NCI-H2171 (cell line): ENCODE measurements at places on chromosomes 5 and 9.

DNA sequence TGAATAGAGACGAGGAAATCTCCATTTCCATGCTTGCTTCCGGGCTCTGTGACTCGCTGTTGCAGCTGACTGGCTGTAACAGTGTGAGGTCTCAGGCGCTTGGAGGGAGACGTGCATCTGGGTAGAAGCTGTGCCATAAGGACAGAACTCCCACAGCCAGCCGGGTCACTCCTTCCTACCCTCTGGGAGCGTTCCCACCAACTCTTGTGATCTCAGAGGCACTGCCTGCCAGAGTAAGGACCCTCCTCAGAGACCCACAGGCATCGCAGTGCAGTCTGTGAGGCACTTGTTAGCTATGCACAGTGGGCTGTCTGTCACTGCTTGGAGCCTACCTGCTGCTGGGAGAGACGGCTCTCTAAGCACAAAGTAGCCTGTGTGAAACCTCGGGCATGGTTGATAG, 203.4 kb upstream of the SEMA6A start:
- no peak for DNase-seq

- no peak for DNase-seq
Measured at GRCh38 chr5:97918620-97919019, 735.6 kb upstream of the RIOK2 start.

- no peak for DNase-seq
Measured at GRCh38 chr5:12102151-12102550, 197.9 kb upstream of the CTNND2 start.

DNA sequence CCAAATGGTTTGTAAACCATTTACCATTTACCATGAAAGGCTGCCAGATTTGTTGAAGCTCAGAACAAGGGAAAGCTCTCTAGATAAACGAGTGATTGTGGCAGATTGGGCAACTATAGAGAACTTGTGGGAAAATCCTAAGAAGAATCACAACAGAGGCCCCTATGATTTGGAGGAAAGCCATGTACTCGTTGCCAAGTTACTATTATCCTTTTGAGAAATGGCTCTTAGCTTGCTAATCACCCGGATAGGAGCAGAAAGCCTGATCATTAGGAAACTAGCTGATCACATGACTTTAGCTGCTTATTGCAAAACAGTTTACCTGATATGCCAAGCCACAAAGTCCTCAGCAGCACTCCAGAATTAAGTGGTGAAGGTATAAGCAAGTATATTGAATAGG, 23.5 kb upstream of the ATG10 start:
- no peak for DNase-seq

DNA sequence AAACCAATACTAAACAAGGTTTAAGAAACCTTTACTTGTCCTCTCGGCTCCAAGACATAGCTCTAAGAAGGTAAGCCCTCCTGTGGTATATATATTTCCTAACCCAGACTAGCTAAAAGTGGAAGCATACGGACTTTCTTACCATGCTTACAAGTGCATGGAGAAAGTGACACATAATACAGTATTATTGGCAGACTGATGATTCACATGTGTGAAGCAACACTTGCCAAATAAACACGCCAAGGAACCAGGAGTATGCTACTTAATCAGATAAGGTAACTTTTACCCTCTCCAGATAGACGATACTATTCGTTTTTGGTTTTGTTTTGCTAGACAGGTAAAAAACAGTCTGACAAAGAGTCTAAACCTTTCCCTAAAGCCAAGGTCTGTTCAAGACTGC, 264.1 kb downstream of the MLLT3 start:
- no peak for DNase-seq

DNA sequence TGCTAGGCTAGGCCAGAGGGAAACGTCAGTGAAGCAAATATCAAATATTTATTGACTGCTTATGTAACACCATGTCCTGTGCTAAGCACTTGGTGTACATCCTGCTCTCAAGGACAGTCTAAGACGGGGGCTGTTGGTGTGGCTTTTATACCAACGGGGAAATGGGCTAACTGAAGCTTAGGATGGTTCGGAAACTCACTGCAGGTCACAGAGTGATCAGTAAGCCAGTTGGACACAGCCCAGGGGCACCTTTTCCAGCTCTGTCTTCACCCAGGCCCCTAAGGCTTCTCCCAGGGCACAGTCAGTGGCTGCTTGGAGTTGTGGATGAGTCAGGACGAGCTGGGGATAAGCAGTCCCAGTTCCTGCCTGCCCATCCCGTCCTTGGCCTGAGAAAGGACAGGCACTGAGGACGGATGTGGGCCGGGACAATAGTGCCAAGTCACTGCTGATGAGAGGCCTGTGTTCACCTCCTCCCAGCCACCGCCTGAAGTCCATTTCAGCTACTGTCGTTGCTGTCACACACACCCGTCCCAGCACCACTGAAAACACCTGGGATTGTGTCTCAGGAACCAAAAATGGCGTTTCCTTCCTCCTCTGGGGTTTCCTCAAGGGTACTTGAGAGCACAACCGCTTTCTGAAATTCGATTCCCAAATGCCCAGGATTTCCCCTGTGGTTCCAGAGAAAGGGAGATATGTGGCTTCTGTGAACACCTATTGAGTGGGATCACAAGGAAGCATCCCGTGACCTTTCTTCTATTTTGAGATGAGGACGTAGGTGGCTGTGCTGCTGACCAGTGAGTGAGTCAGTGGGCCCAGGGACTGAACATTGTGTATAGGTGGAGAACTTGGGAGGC, 17.5 kb upstream of the SPRY4 start:
- no peak for DNase-seq

DNA sequence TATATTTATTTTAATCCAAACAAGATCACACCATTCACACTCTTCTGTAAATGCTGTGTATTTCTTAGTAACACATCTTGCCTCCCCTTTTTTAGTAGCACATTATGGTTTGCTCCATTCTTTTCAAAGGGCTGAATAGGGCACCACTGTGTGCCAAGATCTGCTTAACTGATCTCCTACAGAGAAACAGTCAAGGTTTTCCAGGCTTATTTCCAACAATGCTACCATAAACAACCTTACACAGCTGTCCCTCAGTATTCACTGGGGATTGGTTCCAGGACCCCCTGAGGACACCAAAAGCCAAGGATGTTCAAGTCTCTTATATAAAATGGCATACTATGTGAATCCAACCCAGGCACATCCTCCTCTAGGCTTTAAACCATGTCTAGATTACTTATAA, 16.5 kb downstream of the GOLM1 start:
- DNase-seq: no peak

DNA sequence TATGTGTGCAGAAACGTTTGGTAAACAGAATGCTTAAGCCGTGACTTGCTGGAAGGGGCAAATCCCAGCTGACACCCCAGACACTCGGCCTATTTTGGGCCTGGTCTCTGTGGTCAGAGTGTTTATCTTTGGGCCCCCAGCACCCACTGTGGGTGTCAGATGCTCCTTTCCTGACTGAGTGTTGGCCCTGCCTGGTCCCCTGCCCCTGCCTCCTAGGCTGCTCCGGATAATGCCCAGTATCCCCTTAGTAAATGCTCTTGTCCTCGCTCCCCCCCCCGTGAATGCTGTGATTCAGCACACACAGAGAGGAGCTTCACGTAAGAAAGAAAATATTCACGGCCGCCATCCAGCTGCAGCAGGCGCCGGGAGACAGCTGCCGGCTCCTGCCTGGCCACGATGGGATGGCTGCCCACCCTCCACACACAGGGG, 11.3 kb upstream of the ANGPTL2 start:
- DNase-seq: peak; percentile 31

GRCh38 chr9:26888271-26888670, 4.3 kb downstream of the CAAP1 start:
- DNase-seq: no peak

- no peak for DNase-seq
Measured at GRCh38 chr5:141077826-141078225, 16.6 kb upstream of the PCDHB2 start.

DNA sequence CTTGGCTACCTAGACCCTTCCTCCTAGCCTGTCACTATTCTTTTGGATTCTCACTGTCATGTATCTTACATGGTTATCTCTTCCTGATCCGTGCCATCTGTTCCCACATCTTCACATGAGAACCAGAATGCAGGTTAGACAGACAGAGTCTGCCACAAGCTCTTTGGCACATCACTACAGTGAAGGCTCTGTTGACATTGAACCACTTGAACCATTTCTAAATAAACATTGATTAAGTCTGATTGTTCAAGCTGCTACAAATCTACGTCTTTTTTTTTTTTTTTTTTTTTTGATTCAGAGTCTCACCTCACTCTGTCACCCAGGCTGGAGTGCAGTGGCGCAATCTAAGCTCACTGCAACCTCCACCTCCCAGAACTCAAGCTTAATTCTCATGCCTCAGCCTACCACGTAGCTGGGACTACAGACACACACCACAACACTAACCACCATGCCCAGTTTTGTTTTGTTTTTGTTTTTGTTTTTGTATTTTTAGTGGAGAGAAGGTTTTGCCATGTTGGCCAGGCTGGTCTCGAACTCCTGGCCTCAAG, 85.1 kb upstream of the LRRTM2 start:
- peak; percentile 54 for DNase-seq

DNA sequence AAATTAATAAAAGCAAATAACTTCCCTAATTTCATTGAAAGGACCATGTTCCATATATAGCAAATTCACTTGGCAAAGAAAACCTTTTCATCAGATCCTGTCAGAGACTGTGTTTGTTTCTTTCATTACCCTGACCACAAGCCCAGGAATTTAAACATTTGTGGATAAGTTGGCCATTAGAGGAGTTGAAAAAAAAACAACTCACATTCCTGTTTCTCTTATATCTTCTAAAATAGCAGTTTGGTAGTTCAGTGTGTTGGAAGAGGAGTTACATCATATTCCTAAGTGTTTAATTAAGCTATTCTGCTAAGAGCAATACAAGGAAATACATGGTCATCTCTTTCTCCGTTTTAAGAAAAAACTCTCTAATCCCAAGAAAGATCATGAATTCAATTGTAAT, 505.6 kb downstream of the TLE1 start:
- no peak for DNase-seq

- DNase-seq: no peak
Measured at GRCh38 chr5:54403885-54404416, 51.5 kb upstream of the HSPB3 start.

DNA sequence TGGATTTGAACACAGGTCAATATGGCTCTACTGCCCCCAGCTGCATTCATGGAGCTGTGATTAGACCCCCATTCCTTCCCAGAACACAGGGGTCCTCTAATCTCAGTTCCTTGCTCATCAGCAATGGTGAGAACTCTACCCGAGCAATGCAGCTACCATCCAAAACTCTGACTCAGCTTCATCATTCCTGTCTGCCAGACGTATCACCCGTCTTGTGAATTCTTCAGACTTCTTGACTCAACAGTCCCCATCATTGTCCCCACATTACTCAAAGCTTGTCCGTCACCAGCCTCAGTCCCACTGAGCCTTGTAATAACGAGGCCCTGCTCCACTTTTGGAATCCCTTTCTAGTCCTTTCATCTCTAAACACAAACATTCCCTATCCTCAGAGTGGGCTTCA, 36.3 kb upstream of the STX17 start:
- DNase-seq: no peak

- no peak for DNase-seq
Measured at GRCh38 chr5:11396917-11397316, 507.3 kb downstream of the CTNND2 start.

GRCh38 chr5:537621-538071, 13.4 kb upstream of the SLC9A3 start:
- no peak for DNase-seq

DNA sequence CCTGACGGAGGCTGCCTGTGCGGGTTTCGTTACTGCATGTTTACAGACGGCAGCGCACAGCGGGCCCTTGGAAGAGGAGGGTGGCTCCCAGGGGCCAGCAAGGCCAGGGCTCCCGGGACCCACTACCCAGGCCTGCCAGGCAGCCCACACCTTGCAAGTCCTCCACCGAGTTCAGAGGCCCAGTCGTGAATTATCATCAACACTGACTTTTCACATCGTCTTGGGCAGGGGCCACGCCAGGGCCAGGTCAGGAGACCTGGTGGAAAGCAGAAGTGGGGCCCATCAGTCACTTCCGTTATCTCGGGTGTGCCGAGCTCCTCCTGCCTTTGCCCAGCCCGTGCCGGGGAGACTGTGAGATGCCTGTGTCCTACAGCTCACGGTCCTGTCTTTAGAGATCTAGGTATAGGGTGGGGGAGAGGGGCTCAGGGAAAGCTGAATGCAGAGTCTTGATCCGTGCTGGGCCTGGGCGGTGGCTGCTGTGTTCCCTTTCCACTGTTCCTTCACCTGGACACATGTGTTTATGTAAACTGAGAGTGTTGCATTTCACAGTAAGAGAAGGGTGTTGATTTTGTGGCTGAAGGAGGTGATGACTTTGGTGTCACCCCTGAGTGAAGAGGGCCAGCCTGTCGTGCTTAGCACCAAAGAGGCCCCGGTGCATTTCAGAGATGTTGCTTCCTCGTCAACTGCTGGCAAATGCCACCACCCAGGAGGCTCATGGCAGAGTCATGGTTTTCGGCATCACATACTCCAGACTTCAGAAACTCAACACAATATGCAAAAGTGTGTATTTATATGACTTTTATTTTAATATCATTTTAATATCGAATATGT, 175.2 kb downstream of the GAPVD1 start:
- no peak for DNase-seq

- no peak for DNase-seq
Measured at GRCh38 chr9:27505744-27506161, 18.3 kb upstream of the IFNK start.

- peak; percentile 85 for DNase-seq
Measured at GRCh38 chr9:130254747-130255630, 10.6 kb upstream of the HMCN2 start.

DNA sequence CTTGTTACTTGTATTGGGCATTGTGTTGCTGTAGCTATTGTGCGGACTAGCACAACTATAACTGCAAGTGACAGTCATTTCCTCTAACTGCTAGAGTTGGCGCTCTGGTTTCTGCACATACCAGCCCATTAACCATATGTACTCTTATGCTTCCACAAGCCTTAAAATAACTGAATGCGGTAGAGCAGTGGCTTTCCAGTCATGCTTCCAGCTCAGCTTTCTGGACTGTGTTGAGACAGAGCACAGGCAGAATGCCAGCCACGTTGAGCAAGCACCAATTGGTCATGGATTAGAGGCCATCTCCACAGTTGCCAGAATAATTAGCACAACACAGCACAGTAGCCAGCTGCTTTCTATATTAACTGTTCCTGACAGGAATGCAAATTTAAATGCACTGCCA, 12.2 kb downstream of the INVS start:
- no peak for DNase-seq

DNA sequence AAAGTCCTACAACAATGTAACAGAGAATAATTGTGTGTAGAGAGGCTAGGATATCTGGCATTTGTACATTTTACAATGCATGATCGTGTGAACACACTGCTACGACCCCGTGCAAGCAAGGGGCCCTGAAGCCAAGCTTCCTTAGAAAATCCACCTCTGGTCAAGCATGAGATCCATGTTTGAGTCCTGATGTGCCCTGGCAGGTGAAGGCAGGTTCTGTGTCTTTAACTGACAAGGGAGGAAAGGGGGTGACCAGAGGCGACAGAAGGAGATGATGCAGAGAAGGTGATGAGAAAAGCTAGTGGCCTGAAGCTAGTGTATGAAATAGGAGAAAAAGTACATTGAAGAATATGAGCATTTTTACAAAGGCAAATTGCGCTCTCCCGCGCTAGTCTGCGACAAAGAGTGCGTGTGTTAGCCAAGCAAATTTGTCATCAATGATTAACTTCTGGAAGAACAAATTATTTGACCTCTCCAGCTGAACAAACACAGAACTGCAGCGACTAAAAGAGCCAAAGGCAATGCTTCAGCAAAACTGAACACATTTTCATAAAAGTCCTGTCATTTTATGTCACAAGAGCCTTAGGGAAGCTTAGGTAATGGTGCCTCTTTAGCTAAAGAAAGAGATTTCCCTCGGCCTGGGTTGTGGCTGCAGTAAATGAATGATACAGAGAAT, 101.7 kb upstream of the DAPK1 start:
- no peak for DNase-seq

GRCh38 chr5:1312206-1312605, 17.3 kb upstream of the TERT start:
- DNase-seq: no peak
